CD4-positive, alpha-beta T cell (primary cell): ENCODE measurements at places on chromosomes 1 and 21.

DNA sequence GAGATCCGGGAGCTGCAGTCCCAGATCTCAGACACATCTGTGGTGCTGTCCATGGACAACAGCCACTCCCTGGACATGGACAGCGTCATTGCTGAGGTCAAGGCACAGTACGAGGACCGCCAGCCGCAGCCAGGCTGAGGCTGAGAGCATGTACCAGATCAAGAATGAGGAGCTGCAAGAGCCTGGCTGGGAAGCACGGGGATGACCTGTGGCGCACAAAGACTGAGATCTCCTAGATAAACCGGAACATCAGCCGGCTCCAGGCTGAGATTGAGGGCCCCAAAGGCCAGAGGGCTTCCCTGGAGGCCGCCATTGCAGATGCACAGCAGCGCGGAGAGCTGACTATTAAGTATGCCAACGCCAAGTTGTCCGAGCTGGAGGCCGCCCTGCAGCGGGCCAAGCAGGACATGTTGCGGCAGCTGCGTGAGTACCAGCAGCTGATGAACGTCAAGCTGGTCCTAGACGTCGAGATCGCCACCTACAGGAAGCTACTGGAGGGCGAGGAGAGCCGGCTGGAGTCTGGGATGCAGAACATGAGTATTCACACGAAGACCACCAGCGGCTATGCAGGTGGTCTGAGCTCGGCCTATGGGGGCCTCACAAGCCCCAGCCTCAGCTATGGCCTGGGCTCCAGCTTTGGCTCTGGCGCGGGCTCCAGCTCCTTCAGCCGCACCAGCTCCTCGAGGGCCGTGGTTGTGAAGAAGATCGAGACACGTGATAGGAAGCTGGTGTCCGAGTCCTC is 25.5 kb downstream of the ETV3L start:
- peak; percentile 38 for DNase-seq

DNA sequence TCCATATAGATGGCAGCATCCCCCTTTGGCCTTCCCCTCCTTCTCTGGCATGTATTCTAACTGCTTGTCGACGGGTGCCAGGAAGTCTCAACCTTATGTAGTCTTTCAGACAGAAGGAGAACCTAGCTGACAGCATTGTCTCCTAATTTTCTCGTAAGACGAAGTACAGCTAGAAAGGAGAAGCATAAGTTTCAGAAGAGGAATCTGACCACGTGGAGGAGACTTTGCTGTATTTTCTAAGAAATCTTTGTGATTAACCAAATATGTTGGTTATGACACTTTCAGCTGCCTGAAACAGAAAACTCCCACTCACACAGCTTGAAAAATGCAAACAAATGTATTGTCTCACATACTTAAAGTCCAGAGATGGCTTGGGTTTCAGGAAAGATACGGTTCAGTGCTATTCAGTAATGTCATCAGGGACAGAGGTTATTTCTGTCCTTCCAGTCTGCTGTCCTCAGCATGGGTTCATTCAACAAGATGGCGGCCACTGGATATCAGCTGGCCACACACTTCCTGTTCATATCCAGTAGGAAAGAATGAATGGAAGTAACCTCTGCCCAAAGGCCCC is 109.5 kb upstream of the ZNF648 start:
- DNase-seq, result peak; percentile 11

GRCh38 chr1:247274605-247275256 is 18.9 kb downstream of the VN1R5 start:
- no peak for DNase-seq

DNA sequence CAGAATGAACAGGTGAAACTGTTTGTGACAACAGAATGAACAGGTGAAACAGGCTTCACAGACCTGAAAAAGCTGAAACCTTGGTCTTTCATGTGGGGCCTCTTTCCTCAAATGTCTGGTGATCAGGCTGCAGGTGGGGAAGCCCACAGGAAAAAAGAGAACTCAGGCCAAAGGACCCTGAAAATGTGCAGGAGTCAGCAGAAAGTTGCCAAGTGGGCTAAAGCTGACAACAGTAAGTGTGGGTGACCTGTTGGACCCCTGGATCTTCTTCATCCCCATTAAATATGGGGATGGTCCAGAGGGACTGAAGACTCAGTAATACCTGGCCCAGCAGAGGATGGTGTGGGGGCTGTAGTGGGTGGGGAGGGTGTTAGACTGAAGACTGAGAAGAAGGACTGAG is 9.1 kb upstream of the CHIT1 start:
- no peak for DNase-seq

DNA sequence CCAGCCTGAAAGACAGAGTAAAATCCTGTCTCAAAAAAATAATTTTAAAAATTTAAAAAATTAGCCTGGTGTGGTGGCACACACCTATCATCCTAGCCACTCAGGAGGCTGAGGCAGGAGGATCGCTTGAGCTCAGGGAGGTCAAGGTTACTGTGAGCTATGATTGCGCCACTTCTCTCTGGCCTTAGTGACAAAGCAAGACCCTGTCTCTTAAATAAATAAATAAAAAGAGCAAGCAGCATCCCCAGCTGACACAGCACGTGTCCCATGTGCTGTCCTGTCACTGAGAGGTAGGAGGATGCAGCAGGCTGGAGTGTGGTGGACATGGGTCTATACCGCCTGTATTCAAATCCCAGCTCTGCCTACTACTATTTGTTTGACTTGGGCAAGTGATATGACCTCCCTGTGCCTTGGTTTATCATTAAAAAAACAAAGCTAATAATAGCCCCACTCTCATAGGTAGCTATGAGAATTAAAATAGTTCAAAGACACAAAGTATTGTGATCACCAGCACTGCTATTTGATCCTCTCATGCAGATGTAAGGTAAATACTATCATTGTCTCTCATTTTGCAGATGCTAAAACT is 22.2 kb upstream of the ECE1 start:
- DNase-seq, result no peak

- no peak for DNase-seq
Measured at GRCh38 chr1:58432851-58433668, 113.5 kb downstream of the OMA1 start.

DNA sequence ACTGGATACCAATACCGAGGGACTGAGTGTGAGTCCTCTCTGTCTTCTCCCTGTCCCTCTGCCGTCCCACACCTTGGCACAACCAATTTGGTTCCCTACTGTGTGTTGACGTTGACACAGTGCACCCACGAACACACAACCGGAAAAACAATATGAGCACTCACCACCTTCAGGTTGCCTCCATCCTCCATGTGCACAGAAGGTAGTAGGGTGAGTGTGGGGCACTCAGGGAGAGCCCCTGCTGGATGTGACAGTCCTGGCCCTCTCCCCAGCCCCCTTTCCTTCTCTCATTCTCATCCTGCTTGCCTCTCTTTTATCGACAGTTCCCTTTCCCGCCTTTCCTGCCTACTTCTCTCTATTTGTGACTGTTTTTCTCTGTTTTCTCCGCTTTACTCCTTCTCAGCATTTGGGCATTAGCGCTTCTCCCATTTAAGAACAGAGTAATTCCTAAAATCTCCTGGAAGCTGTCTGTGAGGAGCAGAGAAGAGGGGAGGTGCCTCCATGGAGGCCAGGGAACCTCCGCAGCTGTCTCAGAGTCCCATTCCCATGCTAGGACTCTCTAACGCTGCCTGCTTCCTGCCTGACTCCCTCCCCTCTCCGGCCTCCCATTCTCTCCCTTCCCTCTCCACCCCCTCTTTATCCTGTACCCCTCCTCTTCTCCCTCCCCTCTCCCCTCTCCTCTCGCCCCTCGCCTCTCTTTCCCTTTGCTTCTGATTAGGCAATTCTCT is 16.4 kb downstream of the CADM3 start:
- no peak for DNase-seq

DNA sequence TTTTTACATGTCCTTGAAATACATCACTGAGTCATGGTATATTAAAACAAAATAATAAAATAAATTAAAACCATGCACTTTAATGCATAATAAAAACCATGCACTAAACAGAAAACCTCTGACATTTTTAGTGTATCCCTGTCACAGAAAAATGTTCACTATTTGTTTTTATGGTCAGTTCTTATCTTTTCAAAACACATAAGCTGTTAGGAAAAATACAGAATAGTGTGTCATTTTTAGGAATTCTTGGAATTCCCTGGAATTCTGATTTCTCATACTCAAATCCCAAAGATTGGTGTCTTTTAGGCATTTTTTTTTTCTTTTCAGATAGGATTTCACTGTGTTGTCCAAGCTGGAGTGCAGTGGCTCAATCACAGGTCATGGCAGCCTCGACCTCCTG is 25.1 kb upstream of the TINAGL1 start:
- DNase-seq, result no peak

- DNase-seq, result no peak
Measured at GRCh38 chr1:185208626-185209180, 51.7 kb downstream of the SWT1 start.

- DNase-seq, result no peak
Measured at GRCh38 chr1:114892194-114892918, 37.7 kb downstream of the SYCP1 start.

GRCh38 chr1:112256411-112256810 is 139.6 kb upstream of the CTTNBP2NL start:
- DNase-seq, result no peak

DNA sequence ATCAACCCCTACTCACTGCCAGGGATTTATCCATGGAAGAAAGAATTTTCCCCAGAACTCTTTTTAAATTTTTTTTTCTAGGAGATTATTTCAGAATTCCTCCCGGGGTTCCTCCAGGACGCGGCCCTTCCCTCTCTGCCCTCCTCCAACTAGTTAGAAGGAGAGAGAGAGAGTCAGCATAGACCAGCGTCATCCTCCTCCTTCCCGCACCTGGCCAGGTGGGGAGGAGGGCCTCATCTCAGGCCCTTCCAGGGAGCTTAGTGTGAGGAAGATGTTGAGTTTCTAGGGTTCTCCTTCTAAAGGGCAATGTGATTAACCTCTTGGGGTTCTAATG is 63.6 kb downstream of the CDK18 start:
- DNase-seq, result no peak

DNA sequence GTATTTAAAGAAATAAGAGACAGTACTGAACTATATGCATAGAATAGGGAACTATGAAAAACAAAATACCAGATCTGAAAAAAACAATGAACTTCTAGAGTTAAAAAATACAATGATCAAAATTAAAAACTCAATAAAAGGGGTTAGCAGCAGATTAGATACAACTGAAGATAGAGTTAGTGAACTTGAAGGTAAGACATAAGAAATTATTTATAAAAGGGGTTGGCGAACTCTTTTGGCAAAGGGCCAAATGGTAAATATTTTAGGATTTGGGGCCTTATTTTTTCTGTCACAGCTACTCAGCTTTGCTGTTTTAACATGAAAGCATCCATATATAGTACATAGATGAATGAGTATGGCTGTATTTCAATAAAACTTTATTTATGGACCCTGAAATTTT is 111.4 kb downstream of the ST3GAL3 start:
- no peak for DNase-seq

- no peak for DNase-seq
Measured at GRCh38 chr1:151165281-151165737, 393 bp downstream of the LYSMD1 start.

GRCh38 chr1:248872752-248873408 is 14.0 kb upstream of the ZNF692 start:
- DNase-seq, result peak; percentile 63

- no peak for DNase-seq
Measured at GRCh38 chr1:191876631-191877030, 281.6 kb upstream of the RGS18 start.
